Heart left ventricle (tissue), 16 donors: ENCODE measurements at places on chromosomes 16 and 17. TPM values are rescaled to one million over a fixed set of nuclear protein-coding genes. Genes with fewer than 3 reads are reported as not detected.

The HCRT gene
- polyA plus RNA-seq, result not detected

DNA sequence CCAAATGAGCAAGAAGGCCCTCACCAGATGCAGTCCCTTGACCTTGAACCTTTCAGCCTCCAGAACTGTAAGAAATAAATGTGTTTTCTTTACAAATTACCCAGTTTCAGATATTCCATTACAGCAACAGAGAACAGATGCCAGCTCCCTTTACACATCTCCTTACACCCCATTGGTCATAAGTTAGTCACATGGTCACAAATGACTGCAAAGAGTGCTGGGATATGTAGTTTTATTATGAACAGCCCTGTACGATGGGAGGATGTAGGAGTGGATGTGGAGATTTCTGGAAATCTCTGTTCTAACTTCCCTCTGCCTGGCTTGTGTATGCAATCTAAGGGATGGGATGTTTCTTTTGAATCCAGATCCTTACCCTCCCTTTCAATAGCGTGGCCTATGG, 13.3 kb upstream of the RPL38 start:
- DNase-seq, result no peak

GRCh38 chr16:81626181-81626674, 152.9 kb upstream of the PLCG2 start:
- no peak for DNase-seq

DNA sequence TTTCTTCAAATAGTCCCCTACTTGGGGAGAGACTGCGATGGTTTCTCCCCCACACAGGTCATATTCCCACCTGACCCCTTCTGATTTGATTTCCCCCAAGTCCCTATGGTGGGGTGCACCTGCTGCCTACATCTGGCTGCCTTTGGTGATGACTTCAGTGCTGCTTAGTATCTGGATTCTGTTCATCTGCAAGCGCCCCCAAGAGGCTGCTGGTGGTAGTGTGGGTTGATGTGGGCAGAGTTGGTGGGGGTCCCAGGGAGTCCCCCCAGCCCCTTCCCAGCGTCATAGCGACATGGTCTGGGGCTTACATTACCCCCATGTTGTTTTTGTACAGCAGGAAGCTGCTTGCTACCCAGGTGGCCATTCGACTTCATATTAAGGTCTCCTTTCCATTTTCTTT, 99.2 kb downstream of the NTN1 start:
- no peak for DNase-seq

The NPIPA7 gene
- 3.5 TPM for polyA plus RNA-seq

- no peak for DNase-seq
Observed at GRCh38 chr17:77617516-77617915, 341.0 kb upstream of the TNRC6C start.

DNA sequence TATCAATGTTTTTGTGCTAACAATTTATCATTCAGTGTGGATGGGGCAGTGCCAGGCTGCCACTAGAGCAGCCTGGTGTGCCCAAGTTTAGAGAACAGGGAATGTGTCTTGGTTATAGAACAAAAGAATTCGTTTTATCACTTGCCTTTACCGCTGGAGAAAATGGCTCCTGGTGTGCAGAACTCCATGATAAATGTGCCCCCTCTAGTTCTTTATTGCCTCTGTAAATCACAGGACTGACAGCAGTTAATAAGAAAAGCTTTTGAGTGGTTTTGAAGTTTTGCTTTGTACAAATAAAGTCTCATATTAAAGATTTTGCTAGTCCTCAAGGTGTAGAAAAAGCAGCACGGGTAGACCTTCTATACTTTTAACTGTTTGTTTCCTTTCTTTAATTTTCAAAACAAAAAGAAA, 28.2 kb upstream of the PSMD7 start:
- DNase-seq, result no peak
